ENCODE measurements at places on chromosomes 5 and 9. TPM values are rescaled to one million over a fixed set of nuclear protein-coding genes. Genes with fewer than 3 reads are reported as not detected.

DNA sequence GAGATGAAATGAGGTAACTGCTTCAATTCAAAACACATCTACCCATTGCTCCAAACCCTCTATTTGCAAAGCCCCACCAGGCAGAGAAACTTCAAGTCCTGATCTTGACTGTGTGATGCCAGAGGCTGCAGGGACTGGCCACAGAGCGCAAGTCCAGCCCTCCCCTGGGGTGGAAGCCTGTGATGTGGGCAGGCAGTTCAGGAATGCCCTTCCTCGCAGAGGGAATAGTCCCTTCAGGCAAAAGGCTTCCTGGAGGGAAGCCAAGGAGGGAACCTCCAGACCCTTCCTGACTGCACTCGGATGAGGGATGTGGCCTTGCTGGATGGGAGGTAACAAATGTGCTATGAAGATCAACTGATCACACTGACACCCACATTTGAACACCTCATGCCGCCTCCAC is 131.2 kb downstream of the SLIT3 start:
- H3K36me3 ChIP-seq = no peaks in the 10 kb centered on the region
- no peaks in the 10 kb centered on the region for H3K4me1 ChIP-seq
- H3K4me3 ChIP-seq = no peak overlapping the region
- peaks cover 38% of the 10 kb centered on the region for H3K27me3 ChIP-seq

C8G gene
- 2.1 TPM for total RNA-seq

POU5F2 gene
- 0.44 TPM for total RNA-seq

LRRC19 gene
- not detected for total RNA-seq

All from HCT116 (cell line).